ENCODE measurements at places on chromosomes 11 and 22.

GRCh38 chr11:67040147-67040546 is 16.5 kb upstream of the RHOD start:
- no peak for DNase-seq

DNA sequence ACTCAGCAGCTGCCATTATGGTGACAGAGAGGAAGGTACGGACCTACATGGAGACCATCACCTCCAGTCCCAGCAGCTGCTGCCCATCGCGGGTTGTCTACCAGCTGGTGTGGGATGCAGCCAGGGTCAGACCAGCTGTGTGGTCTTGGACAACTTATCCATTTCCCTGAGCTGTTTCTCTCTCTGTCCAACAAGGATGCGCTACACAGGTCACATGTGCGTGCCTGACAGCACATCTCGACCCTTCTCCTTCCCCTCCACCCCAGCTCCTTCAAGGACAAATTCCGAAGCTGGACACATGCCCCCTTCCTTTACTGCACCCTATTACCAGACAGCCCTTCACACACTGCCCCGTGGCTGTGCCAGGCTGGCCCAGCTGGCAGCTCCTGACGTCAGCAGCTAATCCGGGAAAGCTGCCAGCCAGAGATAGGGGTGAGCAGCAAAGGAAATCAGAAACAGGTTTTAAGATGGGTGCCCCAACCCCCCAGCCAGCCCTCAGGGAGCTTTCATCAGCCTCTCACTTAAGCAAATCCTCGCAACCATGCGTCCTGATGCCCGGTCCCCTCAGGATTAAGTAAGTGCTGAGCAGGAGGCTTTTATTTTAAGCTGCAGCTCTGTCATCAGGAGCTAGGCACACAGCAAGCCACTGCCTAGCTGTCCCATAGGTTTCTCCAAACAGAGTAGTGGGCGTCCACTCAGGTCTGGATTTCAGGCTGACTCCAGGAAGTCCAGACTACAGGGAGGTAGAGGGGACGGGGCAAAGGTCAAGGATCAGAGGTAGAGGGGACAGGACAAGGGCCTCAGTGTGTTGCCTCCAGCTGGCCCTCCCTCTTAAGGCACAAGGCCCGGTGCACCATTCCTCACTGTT is 20.3 kb downstream of the TEF start:
- DNase-seq: no peak

- DNase-seq: peak; percentile 83
Measured at GRCh38 chr11:66579017-66579606, 10.7 kb upstream of the CTSF start.

DNA sequence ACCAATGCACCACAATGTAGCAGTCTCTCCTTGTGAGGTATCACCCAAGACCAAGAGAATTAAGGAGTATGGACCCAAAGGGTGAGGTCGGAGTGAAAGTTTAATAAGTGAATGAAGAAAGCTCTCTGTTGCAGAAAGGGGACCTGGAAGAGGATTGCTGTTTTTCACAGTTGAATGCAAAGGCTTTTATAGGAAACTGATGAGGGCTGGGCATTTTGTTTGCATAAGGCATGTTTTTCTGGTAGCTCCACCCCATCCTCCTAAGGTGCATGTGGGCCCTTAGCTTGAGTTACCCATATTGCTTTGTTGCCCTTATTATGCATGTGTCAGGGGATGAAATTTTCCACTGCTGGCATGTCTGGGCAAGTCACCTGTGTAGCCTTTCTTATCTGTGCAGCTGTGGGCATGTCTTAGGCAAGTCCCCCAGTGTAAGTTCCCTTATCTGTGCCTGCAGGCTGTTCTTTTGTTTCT is 64.7 kb downstream of the BDNF start:
- no peak for DNase-seq

- DNase-seq: no peak
Measured at GRCh38 chr11:109857637-109858036, 235.6 kb upstream of the ZC3H12C start.

GRCh38 chr22:50317178-50317577 is 9.6 kb downstream of the DENND6B start:
- DNase-seq: no peak

DNA sequence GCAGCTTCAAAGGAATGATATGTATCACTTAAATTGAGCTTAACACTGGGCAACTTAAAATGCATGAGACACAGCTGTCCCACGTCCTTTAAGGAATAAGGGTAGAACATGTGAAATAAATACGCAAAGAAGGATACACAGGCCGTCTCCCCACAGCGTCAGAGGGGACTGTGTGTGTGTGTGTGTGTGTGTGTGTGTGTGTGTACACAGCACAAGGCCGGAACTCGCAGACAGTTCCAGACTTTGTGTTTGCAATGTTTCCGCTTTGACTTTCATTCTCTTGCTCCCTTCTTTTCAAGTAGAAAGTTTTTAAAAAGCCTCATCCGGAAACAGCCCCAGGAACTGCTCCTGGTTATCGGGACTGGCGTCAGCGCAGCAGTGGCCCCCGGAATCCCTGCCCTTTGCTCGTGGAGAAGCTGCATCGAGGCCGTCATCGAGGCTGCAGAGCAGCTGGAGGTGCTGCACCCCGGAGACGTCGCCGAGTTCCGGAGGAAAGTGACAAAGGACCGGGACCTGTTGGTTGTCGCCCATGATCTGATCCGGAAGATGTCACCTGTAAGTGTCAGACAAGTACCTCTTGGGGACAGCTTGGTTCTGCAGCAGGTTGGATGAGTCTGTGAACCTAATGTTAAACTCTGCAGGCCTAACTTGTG is 13.3 kb downstream of the FAM118A start:
- no peak for DNase-seq

GRCh38 chr11:129787532-129788155 is 28.0 kb upstream of the TMEM45B start:
- DNase-seq: no peak

GRCh38 chr11:7622721-7623120 is 50.6 kb downstream of the CYB5R2 start:
- DNase-seq: no peak

GRCh38 chr22:45310331-45310976 is 720 bp downstream of the FAM118A start:
- peak; percentile 24 for DNase-seq

DNA sequence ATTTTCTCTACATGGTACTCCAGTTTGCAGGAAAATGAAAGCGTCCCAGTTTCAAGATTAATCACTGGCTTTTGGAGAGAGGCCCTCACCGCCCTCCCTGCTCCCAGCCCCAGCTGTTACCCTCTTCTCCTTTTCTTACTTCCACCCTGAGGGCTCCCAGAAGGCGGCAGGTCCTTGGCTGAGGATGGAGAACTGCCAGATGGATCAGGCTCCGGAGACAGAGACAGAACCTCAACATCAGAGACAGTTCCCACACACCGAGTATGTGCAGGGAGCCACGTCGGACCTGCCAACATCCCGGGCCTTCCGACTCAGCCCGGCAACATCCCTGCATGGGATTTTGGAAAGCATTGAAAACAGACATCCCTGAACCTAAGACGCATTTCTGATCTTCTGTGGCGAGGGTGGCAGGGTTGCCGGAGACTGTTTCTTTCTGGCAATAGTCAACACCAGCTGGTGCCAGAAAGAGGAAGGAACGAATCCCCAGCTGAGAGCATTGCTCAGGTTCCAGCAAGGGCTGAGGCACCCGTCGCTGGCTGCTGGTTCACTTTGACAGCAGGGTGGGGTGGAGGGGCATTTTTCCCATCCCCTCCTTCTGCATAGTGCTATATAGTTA is 467.1 kb downstream of the MIAT start:
- DNase-seq: no peak

DNA sequence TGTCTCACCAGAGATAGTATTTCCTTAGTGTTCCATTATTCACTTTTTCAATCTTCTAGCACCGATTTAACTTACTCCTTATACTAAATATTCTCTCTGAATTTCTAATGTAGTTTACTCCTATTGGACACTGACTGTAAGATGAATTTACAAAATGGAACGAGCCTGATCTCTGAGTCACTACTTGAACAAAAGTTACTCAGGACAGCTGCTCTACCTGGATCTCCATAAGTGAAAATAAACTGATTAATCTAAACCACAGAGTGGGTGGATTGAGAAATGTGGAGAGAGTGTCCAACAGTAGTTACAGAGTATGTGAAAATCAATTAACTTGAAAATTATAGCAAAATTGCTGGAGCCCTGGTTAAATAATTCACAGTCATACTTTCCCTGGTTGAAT is 141.7 kb upstream of the CHORDC1 start:
- no peak for DNase-seq

DNA sequence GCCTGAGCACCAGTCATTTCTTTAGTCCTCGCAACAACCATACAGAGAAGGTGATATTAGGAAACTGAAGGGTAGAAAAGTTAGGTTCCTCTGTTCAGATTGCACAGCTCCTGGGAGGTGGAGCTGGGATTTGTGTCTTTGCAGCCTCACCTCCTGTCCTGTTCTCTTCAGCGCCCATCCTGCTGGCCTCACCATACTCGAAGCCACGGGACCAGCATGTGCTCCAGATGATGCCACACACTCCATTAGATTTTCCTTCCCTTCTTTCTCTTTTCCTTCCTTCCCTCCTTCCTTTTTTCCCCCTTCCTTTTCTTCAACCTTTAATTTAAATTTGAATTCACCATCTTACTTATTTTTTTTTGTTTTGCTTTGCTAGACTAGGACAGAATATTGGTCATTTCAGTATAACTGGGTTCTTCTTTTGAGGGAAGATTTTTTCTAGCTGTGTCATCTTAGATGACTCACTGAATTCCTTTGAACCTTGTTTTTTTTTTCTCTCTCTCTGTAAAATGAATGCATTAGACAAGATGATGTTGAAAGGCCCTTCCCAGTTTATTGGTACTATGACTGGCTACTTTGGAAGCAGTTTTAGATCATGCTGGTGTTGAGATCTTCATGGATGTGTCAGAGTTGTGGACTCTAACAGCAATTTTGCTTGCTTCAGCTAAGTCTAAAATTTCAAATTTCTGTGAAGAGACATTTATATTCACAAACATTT is 662.5 kb upstream of the TENM4 start:
- no peak for DNase-seq

DNA sequence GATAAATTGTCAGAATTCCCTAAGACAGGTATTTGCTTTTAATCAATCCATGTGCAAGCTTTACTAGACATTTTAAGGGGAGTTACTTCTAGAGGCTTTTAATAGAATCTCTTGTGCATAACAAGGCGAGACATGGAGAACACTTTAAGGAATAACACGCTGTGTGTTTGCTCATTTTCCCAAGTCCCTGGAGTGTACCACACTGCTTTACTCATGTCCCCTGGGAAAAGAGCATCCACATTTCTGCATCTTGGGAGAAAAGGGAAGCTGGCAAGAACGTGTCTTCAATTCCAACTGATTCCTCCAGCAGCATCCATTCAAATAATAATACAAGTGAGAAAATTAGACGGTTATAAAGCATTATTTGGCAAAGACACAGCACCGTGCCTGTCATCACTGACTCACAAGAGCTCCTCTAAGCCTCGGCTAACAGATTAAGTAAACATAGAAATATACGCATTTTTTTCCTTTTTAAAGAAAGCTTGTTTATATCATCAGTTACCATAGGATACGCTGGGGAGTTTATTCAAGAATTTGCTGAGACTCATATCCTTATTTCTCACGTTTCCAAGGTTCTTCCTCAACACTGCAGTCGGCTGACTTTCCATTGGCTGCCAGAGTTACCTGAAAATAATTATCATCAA is 121.5 kb downstream of the CD44 start:
- DNase-seq: no peak

DNA sequence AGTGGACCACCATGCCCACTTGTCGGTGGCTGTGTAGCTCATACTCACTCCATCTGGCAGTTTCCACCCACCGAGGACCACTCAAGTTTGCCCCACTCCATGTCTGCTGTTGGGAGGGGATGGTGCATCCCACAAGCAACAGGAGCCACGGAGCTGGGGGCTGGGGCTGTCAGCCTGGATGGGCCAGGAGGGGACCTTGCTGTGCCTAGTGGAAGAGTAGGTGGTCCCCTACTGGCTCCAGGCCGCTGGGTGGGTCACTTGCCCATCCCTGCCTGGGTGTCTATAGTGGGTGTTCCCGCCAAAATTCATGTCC is 57.0 kb downstream of the SMIM38 start:
- no peak for DNase-seq

DNA sequence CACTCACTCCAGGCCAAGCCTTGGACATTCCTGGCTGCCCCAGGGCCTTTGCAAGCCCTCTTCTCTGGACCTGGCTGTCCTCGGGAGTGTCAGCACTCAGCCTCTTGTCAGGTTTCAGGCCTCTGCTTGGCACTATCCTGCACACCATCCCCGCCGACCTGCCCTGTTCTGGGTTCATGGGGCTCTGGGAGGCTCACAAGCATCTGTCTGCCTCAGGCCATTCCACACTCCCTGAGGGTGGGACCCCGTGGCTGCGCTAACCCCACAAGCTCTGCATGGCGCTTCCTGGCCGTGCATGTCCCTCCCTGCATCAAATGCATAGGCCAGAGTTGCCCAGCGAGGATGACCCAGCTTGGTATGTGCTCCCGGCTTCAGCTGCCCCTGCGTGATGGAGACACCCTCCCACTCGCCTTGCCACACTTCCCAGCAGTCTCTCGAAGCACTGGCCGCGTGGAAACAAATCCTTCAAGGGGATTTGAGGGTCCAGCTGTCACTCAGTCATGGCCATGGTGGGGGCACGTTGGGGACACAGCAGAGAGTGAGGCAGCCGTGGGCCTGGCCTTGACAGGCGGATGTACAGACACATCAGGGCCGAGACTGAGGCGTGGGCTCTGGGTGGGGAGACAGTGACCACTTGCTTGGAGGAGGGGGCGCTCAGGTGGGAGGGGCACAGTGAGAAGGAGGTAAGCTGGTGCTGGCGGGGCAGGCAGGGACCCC is 87.3 kb downstream of the KCNQ1 start:
- DNase-seq: no peak

- DNase-seq: no peak
Measured at GRCh38 chr11:61961570-61962212, 5.7 kb downstream of the FTH1 start.

DNA sequence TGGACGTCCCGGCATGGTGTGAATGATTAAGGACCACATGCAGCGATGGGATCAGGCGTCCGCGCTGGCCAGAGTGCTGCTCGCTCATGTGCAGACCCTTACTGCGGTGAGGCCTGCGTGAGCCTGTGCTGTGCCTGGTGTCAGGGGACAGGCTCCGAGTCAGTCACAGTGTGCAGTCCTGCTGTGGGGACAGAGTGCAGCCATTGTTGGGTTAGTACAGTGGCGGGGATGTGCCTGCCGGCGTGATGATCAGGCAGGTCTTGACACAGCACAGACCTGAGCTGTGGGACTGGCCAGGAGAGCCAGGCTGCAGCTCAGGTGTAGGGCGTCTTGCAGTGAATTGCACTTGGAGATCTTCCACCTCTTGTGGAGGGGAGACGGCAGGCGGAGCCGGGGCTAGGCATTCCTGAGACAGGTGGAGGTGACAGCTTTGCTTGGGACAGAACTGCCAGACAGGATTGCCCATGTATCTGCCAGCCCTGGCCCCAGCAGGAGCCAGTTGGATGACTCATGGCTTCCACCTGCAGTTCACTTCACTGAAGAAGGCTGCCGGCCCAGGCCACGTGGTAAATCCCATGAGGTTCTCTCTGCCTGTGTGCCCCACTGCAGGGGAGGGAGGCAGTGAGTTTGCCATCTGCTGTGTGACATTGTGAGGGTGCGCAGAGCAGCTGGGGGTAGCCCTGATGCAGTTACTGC is 17.3 kb downstream of the TRMU start:
- DNase-seq: no peak

- DNase-seq: no peak
Measured at GRCh38 chr11:116355104-116355503, 417.7 kb downstream of the BUD13 start.
